ENCODE measurements at places on chromosomes 7 and 10.
A peak's percentile ranks its signal among the peaks of the same experiment; 100 is the strongest.

- DNase-seq: peak; percentile 57
These were observed 86.9 kb downstream of the MPP7 start for GRCh38 chr10:28215930-28216329.

DNA sequence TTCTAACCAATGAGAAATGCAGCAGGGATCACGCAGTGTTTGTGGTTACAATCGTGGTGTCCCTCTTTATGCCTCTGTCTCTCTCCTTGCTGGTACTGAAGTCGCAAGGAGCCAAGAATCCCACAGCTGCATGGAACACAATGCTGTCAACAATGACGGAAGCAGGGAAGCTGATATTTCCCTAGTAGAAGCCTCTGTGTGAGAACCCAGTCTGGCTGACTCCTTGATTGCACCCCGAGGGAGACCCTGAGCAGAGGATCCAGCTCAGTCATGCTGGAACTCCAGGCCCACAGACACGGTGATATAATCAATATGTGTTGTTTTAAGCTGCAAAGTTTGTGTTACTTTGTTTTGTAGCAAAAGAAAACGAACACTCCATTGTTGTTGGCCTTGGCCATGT, 677.9 kb downstream of the PARD3 start:
- no peak for DNase-seq

GRCh38 chr7:27329909-27330308, 87.3 kb downstream of the EVX1 start:
- no peak for DNase-seq

- peak; percentile 8 for DNase-seq
These were observed 14.8 kb downstream of the ACSM6 start for GRCh38 chr10:95208702-95209391.

- no peak for DNase-seq
These were observed 10.3 kb downstream of the SEPHS1 start for GRCh38 chr10:13337827-13338196.

- DNase-seq: no peak
These were observed 2.0 kb downstream of the CALY start for GRCh38 chr10:133334503-133335245.

GRCh38 chr10:8174762-8175161, 120.3 kb downstream of the GATA3 start:
- DNase-seq: no peak

- no peak for DNase-seq
These were observed 30.2 kb downstream of the UNC5B start for GRCh38 chr10:71242622-71243009.

GRCh38 chr7:74066626-74067025, 17.0 kb upstream of the LIMK1 start:
- no peak for DNase-seq

GRCh38 chr7:93895859-93896600, 5.5 kb upstream of the TFPI2 start:
- DNase-seq: no peak

GRCh38 chr7:127905491-127906330, 125.5 kb downstream of the LRRC4 start:
- no peak for DNase-seq

- DNase-seq: no peak
These were observed 412 bp downstream of the PIP4K2A start for GRCh38 chr10:22713853-22714478.

GRCh38 chr10:29524294-29524693, 110.5 kb downstream of the SVIL start:
- DNase-seq: no peak

DNA sequence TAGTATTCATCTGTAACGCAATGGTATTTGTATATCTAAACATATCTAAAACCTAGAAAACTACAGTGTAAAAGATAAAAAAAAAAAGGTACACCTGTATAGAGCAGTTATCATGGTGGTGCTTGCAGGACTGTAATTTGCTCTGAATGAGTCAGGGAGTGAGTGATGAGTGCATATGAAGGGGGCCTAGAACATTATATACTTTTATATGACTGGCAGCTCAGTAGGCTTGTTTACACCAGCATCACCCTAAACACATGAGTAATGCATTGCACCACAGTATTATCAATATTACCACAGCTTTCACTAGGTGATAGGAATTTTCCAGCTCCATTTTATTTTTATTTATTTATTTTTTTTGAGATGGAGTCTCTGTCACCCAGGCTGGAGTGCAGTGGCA, 40.8 kb downstream of the TRIM24 start:
- no peak for DNase-seq

- DNase-seq: no peak
These were observed 556.3 kb downstream of the GRM8 start for GRCh38 chr7:126696256-126697038.
